ENCODE measurements at places on chromosomes 1 and 21.

- DNase-seq: no peak
Observed at GRCh38 chr21:26098772-26099397, 71.7 kb downstream of the APP start.

DNA sequence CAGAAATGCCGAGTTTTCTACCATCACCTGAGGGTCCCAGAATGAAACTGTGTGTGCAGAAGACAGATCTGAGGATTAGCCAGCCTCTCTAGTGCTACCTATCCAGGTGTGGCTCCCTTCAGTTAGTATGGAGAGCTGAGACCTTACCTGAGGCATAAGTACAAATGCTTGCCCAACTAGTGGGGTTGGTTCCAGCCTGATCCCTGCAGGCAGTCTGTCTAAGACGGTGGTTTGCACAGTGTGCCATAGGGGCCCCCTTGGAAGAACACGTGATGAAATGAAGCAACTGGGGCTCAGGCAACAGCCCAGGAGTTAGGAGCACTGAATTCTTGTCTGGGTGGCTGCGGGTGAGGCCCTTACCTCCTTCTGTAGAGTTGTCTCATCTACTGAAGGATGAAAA, 15.6 kb downstream of the S100A7A start:
- DNase-seq: no peak

- no peak for DNase-seq
Observed at GRCh38 chr1:154877370-154877974, 7.4 kb upstream of the KCNN3 start.

DNA sequence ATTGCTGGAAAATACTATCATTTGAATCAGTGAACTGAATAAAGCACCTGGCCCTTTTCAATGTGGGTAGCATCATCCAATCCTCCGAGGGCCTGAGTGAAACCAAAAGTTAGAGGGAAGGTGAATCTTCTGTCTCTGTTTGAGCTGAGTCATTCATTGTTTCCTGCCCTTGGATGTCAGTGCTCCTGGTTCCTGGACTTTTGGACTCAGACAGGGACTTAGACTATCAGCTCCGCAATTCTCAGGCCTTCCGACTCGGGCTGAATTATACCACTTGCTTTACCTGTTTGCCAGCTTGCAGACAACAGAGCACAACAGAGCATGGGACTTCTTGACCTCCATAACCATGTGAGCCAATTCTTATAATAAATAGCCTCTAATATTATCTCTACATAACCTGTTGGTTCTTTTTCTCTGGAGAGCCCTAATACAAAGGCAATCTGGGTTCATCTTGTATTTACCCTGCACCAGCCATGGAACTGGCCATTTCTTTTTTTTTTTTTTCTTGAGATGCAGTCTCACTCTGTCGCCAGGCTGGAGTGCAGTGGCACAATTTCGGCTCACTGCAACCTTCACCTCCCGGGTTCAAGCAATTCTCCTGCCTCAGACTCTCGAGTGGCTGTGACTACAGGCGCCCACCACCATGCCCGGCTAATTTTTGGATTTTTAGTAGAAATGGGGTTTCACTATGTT, 19.2 kb upstream of the VASH2 start:
- DNase-seq: no peak

DNA sequence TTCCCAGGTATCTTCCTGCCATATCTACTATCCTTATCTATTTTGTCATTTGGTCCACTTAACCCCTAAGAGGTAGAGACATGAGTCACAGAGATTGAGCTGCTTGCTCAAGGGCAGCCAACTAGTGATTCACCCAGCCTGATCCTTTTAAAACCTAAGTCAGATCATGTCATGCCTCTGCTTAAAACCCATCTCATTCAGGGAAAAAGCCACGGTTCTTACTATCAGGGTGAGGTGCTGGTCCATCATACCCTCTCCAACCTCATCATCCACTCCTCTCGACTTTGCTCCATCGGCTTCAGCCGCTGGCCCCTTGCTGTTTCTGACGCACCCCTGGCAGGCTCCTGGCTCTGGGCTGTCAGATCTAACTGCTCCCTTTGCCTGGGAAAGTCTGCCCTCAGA, 14.4 kb upstream of the PPP1R15B start:
- no peak for DNase-seq

DNA sequence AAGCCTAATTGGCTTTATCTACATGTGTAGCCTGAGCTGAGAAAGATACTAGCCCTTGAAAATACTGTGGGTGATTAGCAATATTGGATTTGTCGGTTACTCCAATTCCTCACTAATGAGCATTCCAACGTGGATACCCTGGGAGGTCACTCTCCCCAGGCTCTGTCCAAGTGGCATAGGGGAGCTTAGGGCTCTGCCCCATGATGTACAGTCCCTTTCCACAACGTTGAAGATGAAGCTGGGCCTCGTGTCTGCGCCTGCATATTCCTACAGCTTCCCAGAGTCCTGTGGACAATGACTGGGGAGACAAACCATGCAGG, 2.6 kb downstream of the RCC1 start:
- no peak for DNase-seq

- DNase-seq: no peak
Observed at GRCh38 chr1:181056560-181056959, 22.8 kb downstream of the MR1 start.

- DNase-seq: no peak
Observed at GRCh38 chr21:36932161-36932816, 34.2 kb downstream of the HLCS start.

GRCh38 chr1:172414331-172414730, 6.2 kb upstream of the C1orf105 start:
- DNase-seq: no peak

DNA sequence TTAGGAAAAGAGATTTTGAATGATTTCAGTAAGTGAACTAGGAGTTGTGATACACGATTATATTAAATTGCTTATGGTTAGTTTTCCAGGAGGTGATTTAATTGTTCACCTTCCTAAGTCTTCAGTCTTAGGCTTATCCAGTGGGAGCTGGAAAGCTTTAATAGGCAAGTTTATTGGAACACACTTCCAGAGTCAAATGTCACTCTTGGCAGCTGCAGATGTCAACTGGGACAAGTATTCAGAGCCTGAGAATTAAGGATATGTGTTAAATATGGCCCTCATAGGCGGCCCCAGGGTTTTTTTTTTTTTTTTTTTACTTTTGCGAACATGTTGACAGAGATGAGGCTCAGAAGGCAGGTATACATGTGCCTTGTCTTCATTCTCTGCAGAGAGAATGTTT, 29.2 kb downstream of the UCK2 start:
- no peak for DNase-seq

GRCh38 chr1:8018492-8019228, 7.4 kb downstream of the ERRFI1 start:
- DNase-seq: no peak

Measured in CD4-positive, alpha-beta T cell treated with Interleukin-10 for 1 hour (primary cell).